Stimulated activated CD4-positive, alpha-beta T cell treated with anti-CD3 and anti-CD28 coated beads, Interleukin-1b, Interleukin-23, amount 100 ng/mL, for 1 hour (primary cell): ENCODE measurements at places on chromosomes 5 and 9.

DNA sequence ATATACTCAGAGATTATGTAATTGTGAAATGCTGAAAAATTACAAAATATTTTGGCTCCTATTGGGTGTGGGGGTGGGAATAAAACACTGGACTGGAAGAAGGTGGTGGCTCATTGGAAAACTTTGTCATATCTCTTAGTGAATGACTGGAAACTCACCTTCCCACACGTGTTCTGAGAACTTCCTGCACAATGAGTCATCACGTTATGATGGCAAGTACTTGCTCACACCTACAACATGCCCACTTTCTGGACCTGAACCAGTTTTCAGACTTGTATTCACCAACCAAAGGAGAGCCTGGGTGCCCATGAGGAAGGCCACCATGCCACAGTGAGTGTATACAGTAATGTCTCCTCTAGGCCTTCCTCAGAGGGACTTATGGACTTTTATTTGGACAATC lies 294.8 kb downstream of the ASTN2 start:
- DNase-seq: no peak

GRCh38 chr5:54296386-54296785 lies 14.0 kb downstream of the ARL15 start:
- no peak for DNase-seq

DNA sequence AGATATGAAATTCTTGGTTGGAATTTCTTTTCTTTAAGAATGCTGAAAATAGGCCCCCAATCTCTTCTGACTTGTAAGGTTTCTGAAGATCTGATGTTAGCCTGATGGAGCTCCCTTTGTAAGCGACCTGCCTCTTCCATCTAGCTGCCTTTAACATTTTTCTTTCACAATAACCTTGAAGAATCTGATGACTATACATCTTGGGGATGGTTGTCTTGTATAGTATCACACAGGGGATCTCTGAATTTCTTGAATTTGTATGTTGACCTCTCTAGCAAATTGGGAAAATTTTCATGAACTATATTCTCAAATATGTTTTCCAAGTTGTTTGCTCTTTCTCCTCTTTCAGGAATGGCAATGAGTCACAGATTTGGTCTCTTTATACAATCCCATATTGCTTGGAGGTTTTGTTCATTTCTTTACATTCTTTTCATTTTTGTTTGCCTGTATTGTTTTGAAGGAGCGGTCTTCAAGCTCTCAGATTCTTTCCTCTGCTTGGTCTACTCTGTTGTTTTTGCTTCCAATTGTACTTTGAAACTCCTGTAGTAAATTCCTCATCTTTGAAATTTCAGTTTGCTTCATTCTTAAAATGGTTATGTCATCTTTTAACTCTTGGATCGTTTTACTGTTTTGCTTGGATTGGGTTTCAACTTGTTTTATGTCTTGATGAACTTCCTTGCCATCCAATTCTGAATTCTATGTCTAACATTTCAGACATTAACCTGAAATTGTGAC lies 245.2 kb upstream of the TARS1 start:
- DNase-seq: no peak

DNA sequence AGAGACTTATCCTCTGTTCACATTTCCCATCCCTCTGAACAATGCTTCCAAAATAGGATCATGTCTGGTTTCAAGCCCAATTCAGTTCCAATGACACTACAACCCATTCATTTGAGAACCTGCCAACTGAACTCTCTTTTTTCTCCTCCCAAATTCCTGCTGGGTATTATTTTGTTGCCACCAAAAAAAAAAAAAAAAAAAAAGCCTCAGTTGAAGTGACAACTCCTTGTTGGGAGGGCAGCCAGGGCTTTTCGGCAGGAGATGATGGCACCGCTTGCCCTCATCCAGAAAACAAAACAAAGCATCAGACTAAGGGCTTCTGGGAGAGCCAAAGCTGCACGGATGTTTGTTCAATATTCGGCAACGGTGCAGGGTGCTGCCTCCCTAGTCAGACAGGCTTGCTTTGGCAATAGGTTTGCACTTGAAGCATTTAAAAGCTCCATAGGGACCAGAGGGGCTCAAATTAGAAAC lies 30.6 kb upstream of the TRIM32 start:
- DNase-seq: no peak
